ENCODE measurements at places on chromosomes 12 and 14.

DNA sequence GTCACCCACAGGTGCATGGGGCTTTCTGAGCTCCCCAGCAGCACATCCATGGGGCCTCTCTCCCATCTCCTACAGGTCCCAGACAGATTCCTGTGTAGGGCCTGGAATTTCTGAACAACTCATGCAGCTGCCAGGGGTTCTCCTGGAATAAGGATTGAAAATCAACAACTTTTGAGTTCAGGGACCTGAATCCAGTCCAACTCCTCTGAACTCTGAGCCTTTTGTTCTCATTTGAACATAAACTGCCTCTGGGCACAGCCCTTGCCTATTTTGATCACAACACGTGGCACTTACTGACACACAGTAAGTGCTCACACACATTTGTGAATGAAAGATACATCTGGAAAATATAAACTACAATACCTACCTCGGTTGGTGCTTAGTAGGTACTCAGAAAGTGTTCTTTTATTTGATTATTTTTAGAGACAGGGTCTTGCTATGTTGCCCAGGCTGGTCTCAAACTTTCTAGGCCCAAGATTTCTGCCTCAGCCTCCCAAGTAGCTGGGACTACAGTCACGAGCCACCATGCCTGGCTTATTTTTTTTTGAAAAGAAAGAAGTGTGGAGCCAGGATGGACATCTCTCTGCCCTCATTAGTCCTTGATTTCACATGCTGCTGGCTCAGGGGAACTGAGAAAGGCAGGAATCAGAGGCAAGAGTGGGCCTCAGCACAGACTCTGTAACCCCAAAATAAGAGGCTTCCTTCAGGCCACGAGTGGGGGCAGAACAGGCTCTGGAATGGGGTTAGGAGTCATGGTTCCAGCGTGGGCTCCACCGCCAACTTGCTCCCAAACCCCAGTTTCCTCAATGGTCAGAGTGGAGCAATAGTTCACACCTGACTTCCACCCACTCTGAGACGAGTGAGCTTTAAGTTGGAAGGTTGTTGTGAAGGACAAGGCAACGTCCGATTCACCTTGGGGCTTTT, 27.0 kb downstream of the SYNE3 start:
- no peak for DNase-seq

DNA sequence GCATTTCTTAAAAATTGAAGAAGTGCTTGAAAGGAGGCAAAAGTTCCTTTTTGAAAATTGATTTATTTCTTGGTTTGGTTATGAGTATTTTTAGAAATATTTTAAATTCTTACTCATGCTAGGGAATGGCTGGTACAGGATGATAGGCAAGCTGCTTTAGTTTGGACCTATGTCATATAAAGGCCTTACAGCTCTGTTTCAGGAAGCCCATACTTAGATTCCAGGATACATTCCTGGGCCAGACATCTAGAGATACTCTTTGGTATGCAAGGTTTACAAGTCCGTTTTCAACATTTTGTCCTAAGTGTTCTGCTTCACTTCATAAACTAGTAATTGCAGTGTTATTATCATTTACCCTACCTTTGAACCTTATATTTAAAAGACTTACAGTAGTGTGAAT, 186.8 kb downstream of the FUT8 start:
- no peak for DNase-seq

- DNase-seq, result no peak
Measured at GRCh38 chr14:71776471-71777360, 155.5 kb upstream of the RGS6 start.

DNA sequence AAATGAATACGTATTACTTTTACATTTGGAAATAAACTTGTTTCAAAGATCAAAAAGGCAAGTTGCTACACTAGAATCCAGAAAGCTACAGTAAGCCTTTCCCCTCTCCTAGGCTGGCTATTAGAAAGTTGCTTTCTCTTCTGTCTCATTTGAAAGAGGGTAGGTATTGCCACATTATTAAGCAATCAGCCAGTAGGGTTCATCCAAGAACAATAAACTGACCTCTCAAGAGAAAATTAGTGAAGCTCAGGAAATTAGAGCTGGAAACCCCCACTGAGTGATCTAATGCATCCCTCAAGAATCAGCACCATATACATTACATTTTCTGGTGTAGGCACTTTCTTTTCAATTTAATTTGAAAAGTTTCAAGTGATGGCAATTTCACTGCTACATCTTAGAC, 4.5 kb upstream of the TMEM233 start:
- DNase-seq, result no peak

DNA sequence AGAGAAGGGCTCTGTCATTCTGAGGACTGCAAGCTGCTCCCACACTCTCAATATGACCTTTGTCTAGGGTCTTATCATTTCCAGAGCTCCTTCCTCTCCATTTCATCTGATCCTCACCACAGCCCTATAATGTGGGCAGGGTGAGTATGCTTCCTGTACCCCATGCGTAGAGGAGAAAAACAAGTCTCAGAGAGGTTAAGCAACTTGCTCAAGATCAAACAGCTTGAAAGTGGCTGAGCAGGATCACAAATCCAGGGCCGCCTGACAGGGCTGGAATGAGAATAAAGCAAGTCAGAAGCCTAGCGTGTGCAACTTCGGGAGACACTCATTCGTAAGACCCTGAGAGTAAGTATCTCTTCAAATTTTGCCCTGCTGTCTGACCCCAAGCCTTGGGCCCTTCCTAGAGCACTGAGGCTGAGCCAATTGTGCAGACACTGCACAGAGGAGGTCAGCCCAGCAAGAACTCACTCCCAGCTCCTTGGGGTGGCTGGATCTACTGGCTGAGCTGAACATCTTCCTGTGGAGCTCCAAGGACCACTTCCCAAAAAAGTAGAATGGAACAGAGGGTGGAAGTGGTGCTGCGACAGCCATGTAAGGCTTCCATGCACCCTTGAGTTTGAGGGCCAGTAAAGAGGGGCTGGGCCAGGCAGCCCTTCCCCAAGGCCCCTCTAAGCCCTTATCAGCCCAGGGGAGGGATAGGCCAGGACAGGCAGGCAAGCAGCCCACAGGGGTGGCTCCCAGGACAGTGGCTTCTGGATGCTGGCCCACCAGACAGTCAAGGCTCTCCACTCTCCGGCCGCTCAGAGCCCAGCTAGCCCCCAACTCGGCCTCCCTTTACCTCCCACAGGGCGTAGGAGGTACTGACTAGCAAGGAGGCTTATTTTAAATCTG, 10.5 kb downstream of the ZFP36L1 start:
- no peak for DNase-seq

GRCh38 chr12:86241600-86241999, 14.6 kb downstream of the MGAT4C start:
- DNase-seq, result no peak

GRCh38 chr12:93982771-93983315, 165.5 kb upstream of the PLXNC1 start:
- DNase-seq, result no peak

- DNase-seq, result no peak
Measured at GRCh38 chr14:54920052-54920451, 17.4 kb upstream of the GCH1 start.

- no peak for DNase-seq
Measured at GRCh38 chr12:89103831-89104230, 248.5 kb downstream of the DUSP6 start.

GRCh38 chr14:105099778-105100177, 34.5 kb upstream of the GPR132 start:
- no peak for DNase-seq

GRCh38 chr12:22329621-22330020, 4.9 kb downstream of the ST8SIA1 start:
- DNase-seq, result no peak

DNA sequence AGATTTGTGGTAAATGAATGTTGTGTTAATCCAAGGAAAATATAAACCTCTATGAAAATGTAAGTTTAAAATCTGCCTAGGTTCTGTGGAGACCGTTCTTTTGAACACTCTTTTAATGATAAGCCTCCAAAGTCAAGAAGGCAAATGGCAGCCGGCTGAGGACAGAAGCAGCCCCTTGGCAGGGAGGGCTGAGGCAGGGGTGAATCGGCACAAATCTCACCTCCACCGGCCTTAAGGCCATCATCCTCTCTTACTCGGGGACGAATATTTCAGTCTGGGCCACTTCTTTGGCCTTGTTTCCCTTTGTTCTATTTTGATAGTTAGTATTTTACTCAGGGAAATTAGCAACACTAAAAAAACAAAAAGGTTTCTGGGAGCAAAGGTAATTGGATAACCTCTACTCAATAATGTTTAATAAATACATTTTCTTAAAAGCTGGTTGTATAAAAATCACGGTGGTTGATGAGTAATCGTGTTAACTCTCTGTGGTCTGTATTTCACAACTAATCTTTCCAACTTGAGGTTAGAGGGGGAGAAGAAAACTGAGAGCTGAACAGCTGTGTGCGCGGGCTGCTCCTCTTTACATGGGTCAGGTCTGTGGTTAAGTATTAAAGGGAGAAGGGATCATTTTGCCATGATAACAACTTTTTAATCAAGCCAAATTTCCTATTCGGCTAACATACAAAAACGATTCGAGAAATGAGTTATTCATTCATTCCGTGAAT, 18.6 kb downstream of the LGMN start:
- DNase-seq, result no peak

GRCh38 chr12:128753438-128753837, 70.3 kb downstream of the SLC15A4 start:
- no peak for DNase-seq

- DNase-seq, result no peak
Measured at GRCh38 chr12:108842361-108842760, 15.0 kb downstream of the SSH1 start.

DNA sequence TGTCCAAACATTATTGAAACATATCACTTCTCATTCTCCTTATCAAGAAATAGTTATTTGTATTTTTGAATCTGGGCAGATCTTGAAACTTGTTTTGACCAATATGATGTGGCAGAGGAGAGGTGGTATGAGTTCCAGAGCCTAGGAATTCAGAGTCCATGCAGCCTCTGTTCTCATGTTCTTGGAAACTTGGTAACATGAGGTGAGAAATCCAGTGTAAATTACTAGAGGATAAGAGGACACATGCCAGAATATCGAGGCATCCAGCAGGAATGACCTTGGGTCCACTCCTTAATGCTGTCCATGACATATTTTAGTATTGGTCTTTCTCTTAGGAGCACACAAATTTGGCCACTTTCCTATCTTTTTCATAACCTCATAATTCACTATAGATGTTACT, 1374.6 kb downstream of the FSCB start:
- DNase-seq, result no peak

- DNase-seq, result no peak
Measured at GRCh38 chr14:54427871-54428270, 13.3 kb downstream of the CNIH1 start.
